Stimulated activated CD8-positive, alpha-beta memory T cell treated with anti-CD3 and anti-CD28 coated beads, Interleukin-4, amount 100 ng/mL, for 48 hours (primary cell): ENCODE measurements at places on chromosomes 2 and 18.

DNA sequence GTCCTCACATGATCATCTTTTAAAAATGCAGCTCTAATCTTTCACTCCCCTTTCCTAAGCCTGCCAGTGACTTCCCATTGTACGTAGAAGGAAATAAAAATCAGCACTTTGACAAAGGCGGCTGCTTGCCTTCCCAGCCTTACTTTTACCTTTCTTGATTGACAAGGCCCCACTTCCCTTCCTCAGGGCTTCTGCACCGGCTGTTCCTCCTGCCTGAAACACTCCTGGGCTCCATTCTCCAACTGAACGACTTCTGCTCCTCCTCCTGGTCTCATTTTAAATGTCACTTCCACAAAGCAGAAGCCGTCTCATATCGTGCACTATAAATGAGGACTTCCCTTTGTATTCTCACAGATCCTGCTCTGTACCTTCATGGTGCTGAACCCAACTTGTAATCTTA is 56.1 kb downstream of the OSBPL6 start:
- DNase-seq, result no peak

DNA sequence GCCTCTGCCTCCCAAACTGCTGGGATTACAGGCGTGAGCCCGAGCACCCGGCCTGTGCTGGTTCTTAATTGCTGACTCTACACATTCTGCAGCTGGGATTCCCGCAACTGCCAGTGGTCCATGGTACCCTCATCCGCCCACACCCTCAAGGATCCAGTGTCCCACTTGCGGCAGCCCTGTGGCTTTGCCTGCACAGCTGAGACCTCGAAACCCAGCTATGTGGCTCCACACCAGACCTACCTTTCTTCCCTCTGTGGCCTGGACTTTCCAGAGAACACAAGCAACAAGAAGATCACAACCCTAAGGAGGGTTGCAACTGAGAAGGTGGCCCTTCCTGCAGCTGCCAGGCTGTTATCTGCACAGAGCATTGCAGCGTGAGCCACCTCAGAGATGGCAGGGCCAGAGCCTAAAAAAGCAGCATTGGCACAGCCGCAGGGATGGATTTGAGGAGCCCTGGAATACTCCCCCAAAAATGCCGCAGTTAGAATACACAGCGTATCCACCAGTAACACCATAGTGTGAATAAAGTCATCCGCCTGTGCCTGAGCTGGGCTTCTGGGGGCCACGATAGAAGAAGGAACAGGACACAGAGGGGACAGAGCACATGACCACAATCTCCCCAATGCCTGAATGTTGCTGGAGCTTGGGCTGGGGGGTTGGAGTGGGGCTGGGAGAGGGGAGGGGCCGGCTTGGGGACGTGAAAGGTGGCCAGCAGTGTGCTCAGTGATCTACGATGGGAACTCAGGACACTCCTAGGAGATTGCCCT is 1.9 kb downstream of the GPR55 start:
- DNase-seq, result peak; percentile 39

GRCh38 chr2:23761638-23762037 is 165.3 kb downstream of the ATAD2B start:
- DNase-seq, result no peak

- no peak for DNase-seq
Observed at GRCh38 chr2:85590950-85591349, 4.6 kb upstream of the RNF181 start.

DNA sequence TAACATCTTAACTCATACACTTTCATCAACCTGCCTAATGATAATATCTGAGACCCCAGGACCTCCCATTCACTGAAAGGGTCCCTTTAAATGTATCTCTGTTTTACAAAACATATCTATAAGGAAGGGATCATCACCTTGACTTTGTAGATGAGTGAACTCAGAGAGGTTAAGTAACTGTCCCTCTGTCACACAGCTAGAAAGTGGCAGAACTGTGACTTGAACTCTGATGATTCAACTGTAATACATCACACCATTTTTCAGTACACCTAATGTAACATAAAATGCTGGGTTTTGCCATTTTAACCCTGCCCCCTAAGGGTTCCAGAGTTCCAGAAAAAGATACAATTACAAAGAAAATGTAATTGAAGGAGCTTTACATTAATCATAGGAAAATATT is 234.6 kb downstream of the ZEB2 start:
- no peak for DNase-seq

DNA sequence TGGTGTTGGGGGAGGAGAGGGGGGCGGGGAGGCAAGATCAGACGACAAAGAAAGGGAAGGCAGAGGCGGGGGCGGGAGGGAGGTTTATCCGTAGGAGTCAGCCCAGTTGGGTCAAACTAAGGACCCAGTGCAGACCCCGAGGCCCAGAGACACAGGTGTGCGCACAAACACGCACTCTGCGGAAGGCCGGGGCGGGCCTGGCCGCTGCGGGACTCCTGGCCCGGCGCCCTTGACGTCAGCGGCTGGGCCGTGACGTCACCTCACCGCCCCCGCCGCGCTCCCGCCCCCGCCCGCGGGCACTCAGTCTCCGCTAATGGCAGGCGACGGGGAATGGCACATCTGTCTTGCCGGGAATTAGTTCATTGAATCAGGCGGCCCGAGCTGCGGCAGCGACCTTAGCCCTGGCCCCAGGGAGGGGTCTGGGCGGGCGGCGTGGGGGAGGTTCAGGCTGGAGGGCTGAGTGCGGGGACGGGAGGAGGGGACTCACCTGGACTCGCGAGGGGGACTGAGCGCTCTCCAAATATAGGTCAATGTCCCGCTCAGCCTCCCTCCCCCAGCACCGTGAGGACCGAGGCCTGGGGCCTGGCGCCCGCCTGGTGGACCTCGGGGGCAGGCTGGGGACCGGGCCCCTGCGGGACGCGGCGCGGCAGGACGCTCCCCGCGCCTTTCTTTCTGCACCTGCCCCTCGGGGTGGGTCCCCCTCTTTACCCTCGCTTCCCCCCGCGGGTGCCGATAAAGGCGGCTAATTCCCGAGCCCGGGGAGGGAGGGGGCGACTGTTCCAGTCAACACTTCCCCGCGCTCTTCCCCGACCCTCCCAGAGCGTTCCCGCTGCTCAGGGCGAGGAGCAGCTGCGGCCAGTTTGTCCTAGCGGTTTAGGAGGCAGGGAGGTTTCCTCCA is 15.5 kb upstream of the ECEL1 start:
- DNase-seq, result peak; percentile 58

GRCh38 chr2:113123726-113124125 is 3.7 kb upstream of the IL1RN start:
- no peak for DNase-seq

- DNase-seq, result no peak
Observed at GRCh38 chr2:5953525-5953924, 261.3 kb downstream of the SOX11 start.

GRCh38 chr2:128714285-128714684 is 395.6 kb upstream of the HS6ST1 start:
- DNase-seq, result no peak

DNA sequence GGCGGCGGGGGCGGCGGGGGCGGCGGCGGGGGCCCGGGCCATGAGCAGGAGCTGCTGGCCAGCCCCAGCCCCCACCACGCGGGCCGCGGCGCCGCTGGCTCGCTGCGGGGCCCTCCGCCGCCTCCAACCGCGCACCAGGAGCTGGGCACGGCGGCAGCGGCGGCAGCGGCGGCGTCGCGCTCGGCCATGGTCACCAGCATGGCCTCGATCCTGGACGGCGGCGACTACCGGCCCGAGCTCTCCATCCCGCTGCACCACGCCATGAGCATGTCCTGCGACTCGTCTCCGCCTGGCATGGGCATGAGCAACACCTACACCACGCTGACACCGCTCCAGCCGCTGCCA is 644 bp downstream of the ONECUT2 start:
- no peak for DNase-seq

GRCh38 chr2:85588236-85588635 is 4.0 kb downstream of the VAMP5 start:
- DNase-seq, result no peak

DNA sequence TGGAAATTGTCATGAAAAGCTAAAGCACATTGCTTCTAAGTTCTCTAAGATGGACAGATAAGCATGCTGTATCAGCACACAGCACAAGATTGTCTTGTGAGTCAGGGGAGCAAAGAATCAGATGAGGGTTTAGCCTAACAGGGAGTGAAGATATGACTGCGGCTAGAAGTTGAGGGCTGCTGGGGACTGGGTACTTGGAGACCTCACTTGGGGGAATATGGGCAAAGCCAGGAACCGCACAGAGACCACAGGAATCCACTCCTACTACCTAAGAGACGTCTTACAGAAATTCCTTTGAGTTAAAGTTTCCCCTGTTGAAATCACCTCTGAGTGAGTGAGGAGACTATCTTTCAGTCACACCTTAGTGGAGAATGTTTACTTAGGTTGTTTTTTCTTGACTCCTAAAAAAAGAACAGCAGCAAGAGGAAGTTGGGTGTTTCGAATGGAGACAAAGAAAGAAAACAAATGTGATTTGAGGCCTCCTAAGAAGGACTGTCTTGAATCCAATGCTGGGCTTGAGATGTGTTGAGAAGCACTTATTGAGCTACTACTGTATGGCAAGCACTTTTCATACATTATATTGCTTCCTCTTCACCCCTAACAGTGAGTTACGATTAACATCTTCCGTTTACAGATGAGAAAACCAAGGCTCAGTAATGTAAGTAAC is 100.7 kb downstream of the ANKRD44 start:
- peak; percentile 81 for DNase-seq

DNA sequence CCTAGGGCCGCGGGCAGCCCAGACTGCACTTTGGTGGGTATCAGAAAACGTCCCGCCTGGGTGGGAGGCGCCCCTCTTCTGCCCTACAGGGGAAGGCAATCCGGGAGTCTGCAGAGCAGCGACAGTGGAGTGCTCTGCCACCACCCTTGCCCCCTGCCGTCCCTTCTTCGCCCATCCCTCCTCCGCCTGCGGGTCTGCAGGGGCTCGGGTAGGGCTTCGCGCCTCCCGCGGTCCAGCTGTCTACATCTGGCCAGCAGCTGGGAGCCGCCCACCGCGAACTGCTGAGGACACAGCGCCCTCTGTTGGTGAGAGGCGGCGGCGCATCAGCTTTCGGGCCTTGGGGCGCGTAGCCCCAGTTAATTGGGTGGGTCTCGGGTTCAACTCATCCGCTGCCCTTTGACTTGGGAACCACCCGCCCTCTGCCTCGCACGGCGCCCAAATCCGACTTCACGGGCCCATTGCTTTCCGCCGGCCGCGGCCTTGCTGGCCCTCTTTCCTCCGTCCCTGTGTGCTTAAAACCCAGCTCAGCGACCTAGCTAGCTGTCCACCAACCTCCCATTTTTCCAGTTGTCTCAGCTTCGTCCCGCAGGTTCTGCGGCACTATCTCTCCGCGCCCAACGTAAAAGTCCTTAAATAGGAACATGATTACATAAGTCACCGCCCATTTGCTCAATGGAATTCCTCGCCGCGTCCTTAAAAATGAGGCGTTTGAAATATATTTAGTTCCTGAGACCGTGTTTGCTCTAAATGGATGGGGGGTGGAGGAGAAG is 17.6 kb downstream of the WNT10A start:
- DNase-seq, result peak; percentile 96

GRCh38 chr18:40058811-40059570 is 1896.0 kb upstream of the PIK3C3 start:
- DNase-seq, result no peak

- DNase-seq, result no peak
Observed at GRCh38 chr2:26650713-26651469, 9.7 kb upstream of the CIB4 start.

DNA sequence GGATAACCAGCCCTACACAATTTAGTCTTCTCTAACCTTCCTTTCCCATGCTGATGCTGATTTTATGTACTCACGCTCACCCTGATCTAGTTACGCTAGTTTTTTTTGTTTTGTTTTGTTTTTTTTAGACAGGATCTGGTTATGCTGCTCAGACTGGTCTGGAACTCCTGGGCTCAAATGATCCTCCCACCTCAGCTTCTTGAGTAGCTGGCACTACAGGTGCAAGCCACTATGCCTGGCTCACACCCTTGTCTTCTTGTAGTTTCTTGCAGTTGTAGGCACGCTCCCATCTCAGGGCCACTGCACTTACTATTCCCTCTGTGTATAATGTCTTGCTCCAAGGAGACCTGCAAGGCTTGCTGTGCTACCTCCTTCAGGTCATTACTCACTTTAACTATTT is 6.2 kb downstream of the PELI1 start:
- DNase-seq, result no peak

GRCh38 chr18:26568926-26569665 is 20.7 kb upstream of the KCTD1 start:
- no peak for DNase-seq

GRCh38 chr2:102112692-102113665 is 29.6 kb upstream of the IL1R1 start:
- DNase-seq, result no peak

DNA sequence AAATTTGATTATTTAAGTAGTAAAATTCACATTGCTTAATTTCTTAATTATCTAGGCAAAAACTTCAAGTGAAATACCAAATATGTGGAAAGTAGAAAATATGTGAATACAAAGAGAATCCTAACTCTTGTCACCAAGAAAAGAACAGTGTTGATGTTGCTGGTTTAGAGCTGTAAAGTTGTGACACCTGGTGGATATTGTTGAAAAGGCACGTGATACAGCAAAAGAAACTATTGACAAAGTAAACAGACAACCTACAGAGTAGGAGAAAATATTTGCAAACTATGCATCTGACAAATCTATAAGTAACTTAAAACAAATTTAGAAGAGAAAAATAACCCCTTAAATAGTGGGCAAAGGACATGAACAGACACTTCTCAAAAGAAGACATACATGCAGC is 25.6 kb upstream of the ZC3H15 start:
- DNase-seq, result no peak

GRCh38 chr2:165161510-165161909 is 42.3 kb downstream of the SCN3A start:
- DNase-seq, result no peak

DNA sequence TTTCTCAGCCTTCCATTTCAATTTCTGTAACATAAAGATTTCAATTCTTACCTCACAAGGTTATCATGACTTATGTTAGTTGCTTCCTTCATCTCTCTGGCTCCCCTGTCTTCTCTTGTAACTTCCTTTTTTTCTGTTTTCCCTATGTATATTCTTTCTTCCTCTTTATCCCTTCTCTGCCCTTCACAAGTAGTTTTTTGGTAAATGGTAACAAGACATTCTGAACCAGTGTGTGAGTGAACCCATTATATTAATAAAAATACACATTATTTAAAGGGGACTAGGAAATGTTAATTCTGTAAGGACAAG is 8.4 kb downstream of the ACSL3 start:
- DNase-seq, result no peak

GRCh38 chr18:44246001-44246400 is 434.7 kb upstream of the SETBP1 start:
- DNase-seq, result no peak

DNA sequence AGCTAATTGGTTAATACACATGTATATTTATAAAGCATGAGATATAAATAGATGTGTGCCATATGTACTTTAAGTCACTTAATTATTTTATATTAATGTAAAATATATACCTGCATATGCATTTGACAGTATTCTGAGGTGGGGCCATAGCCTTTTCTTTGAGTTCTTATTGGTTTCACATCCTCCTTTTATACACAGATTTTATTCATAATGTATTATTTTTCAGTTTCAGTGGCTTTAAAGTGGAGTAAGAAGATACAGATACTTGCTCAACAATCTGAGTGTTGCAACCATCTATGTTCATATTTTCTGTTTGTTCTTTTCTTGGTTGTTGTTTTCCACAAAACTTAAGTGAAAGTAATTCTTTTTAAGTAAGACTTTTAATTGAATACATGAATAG is 436.5 kb downstream of the RND3 start:
- no peak for DNase-seq
